ENCODE measurements at places on chromosomes 12 and 14.

- no peak for DNase-seq
These were observed 72.1 kb upstream of the DIO3 start for GRCh38 chr14:101489092-101489760.

GRCh38 chr12:14910090-14910915 is 24.6 kb upstream of the MGP start:
- no peak for DNase-seq

DNA sequence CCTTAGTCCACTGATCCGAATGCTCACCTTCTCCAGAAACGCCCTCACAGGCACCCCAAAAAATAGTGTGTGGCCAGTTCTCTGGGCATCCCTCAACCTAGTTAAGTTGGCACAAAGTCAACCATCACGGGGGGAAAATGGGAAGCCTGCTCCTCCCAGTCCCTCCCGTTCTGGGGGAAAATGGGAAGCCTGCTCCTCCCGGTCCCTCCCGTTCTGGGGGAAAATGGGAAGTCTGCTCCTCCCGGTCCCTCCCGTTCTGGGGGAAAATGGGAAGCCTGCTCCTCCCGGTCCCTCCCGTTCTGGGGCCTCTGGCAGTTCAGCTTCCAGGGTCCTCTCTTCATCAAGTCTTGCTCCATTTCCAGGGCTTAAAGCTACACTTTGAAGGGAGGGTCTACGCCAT is 106.1 kb downstream of the RIMBP2 start:
- DNase-seq: no peak

DNA sequence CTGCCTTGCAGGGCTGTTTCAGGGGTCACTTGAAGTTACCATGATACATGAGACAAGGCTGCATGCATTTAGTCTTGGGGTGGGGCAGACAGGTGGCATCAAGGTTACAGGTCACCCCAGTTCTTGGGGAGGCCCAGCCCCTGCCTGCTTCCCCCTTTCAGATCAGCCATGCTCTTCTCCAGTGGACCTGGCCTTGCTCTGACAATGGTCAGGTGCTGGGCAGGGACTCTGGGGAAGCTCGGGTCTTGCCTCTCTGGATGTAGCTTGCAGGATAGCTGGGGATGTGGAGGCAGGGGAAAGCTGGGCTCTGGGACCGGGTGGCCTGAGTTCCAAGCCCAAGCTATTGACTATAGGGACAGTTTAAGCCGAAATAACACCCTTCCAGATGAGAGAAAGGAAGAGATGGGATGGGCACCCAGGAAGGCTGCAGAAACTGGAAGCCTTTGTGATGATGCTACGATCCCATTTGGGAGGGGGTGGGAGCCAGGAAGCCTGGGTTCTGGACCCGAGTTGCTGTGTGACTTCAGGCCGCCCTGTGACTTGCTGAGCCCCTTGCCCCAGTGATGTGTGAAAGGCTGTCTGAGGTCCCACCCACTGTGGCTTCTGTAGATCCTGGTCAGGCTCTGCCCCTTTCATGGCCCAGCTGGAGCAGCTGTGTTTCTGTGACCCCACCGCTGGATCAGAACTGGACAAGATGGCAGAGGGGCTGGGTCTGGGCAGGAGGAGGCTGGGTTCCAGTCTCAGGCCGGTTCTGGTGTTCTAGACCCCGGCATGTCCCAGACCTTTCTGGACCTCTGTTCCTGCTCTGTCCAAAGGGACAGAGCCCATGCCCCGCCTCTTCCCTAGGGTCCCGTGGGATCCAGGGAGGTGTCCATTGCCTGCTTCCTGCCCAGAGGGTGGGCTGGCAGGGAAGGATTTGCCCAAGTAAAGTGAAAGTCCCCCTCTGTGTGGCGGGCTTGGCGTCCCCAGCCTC is 2.1 kb downstream of the TNFAIP2 start:
- no peak for DNase-seq

- DNase-seq: no peak
These were observed 14.2 kb downstream of the RAB21 start for GRCh38 chr12:71768900-71769299.

All from GM10248 (cell line).